ENCODE measurements at places on chromosomes 5 and 9.

DNA sequence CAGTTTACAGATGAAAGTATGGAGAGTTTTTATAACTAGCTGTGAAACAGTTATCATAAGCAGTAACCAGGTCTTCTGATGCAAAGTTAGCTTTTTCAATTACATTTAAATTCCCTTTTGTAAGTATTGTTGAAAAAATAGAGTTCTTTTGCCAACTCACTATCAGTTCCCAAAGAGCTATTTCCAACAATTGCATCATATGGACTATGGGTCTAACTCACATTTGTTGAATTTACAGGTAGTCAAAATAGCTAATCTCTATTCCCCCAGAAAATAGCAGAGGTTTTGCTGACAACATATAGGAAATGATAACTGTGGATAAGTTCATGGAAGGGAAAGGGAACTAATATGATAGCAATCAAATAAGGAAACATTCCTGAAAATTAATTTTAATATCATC, 1.4 kb downstream of the SPINK1 start:
- no peak for DNase-seq

GRCh38 chr5:157121709-157122108, 12.9 kb upstream of the HAVCR2 start:
- DNase-seq = no peak

DNA sequence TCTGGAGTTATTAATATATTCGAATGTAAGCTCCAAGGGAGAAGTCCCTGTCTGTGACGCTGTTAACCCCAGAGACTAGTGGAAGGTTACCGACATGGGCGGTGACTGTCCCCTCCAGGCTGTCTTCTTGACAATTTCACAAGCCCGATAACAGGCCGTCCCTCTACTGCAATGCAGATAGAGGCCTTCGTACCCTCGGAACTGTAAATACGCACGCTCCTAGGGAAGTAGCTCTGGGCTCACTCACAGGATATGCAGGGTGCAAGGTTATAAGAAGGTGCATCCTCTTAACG, 680 bp upstream of the RFK start:
- DNase-seq = peak; percentile 31

DNA sequence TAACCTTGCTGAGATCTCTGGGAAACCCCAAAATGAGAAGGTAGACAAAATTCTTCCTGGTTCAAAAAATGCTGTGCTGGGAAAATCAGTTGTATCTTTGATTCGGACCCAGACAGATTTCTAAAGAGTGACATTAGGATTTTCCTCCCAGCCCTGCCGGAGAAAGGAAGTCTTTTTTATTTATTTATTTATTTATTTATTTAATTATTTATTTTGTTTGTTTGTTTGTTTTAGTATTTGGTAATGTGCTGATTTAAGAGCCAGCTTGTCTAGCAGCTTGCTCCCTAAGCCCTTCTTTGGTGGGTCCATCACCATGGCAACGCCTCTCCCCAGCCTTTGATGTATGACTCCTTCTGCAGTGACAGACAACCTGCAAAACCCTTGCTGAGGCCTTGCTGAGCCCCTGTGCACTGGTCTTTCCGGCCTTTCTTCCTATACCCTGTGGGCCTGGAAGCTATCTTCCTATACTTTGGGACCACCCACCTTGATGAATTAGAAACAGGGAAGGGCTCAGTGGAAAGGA, 60.6 kb upstream of the AFAP1L1 start:
- DNase-seq = no peak

DNA sequence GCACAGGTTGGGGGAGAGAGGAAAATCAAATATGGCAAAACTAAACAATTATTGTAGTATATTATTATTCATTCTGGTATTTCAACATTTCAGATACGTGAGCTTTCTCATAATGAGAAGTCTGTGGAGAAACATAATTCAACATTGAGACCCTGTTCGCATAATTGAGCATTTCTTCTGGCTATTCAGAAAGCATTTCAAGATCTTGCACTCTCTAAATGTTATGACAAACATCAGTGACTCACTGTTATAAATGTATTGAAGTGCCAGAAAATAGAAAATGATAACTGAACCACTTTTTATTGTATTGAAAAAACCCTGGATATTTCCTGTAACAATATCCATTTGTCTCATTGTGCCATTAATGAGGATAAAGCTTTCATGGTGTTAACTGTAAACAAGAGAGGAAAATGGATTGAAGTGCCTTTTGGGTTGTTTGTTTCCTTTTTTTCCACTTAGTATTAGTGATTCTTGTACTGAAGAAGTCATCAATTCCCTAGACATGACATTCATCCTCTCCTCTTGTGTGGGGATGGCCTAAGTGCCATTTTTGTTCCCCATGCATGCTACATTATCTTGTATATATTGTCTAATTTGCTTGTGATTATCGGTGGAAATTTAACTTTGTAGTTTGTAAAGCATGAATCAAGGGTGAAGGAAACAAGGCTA, 124.6 kb downstream of the CAMK4 start:
- DNase-seq = no peak

DNA sequence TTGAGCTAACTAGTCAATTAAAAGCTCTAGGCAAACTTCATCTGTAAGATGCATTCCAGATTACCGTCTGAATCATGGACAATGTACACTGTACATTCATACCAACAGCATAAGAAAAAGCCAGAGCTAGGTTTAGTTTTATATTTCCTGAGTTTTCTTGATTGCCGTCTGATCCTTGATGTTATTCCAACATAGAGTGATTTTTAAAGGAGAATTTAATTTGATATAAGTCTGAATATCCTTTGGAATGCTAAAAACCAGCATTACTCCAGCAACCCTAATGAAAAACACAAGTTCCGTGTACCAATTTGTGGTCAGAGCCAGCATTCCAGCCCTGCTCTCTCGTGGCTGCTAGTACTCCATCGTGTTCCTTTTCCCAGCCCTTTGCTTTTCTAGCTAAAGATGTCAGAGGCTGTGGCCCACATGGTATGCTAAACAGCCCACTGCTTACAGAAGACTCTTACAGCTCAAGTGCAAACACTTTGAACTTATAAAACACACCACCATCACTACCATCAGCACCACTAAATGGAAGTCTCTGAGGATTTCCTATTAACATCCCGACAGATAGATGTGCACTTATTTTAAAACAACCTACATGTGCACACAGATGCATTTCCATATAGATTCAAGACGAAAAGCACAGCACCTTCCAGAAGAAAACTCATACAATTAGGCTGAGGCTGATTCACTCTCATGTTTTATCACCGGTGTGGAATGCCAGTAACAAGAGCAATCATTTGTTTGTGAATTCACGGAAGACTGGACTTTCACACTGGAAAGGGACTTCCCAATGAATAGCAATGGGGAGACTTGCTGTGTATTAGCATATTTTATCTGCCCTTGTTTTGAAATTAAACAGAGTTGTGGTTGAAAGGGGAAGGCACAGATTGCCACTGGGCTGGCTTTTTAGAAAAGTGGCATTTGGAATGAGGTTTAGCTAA, 246.9 kb upstream of the GAS1 start:
- no peak for DNase-seq

GRCh38 chr9:107868186-107868585, 378.6 kb upstream of the KLF4 start:
- no peak for DNase-seq

DNA sequence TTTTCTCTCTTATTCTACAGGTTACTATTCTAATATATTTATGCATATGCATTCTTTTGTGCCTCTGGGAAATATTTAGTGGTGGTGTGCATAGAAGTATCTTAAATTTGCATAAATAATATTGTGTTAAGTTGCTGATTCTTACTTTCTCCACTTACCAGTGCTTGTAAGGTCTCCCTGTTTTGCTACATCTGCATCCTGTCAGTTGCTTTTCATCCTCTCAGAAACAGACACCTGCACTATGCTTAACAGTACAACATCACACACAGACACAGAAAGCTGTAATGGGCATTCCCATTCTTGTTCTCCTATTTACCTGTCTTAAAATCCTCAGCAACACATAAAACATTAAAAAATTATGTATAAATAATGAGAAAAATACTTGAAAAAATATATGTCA, 713.3 kb upstream of the RGMB start:
- no peak for DNase-seq

DNA sequence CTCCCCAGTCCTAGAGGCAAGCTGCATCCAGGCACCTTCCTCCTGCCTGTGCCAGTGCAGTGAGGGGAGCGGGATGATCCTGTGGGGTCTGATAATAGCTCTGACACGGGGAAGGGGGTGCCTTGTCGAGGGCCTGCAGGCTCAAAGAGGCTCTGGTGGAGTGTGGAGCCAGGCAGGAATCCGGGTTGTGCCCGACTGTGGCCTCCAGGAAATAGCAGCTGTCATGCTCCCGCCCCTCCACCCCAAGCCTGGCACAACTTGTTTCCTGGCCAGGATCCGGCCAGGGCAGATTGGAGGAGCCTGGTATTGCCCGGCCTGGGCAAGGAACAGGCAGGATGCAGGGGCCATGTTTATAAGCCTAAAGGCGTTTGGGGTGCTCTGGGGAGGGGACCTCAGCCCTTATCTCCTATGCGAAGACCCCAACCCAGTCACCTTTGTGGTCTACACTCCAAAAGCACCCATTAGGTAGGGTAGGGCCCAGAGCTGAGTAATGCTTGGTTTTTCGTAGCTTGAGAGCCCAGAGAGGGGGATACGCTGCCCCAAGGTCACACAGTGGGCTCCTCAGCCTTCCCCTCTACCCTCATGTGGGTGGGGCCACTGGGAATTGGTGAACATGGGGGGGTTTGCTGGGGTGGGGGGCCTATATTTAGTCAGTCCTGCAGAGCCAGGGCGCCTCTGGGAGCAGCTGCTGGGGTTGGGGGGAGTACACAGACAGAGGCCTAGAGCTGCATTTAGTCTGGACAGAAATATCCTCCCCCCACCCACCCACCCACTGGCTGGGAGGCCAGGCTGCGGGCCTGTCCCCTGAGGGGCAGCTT, 12.2 kb downstream of the CXXC5 start:
- no peak for DNase-seq

Measured in activated CD4-positive, CD25-positive, alpha-beta regulatory T cell (primary cell).